Renal pelvis (tissue), 12 donors: ENCODE measurements at places on chromosomes 3 and 15.

- no peak for DNase-seq
These were observed 45.9 kb downstream of the FSTL1 start for GRCh38 chr3:120404876-120405275.

- no peak for DNase-seq
These were observed 505.9 kb downstream of the ZIC1 start for GRCh38 chr3:147915057-147915456.

GRCh38 chr3:32842987-32843386, 25.2 kb downstream of the TRIM71 start:
- no peak for DNase-seq

GRCh38 chr3:50008931-50009330, 69.0 kb downstream of the RBM6 start:
- no peak for DNase-seq

DNA sequence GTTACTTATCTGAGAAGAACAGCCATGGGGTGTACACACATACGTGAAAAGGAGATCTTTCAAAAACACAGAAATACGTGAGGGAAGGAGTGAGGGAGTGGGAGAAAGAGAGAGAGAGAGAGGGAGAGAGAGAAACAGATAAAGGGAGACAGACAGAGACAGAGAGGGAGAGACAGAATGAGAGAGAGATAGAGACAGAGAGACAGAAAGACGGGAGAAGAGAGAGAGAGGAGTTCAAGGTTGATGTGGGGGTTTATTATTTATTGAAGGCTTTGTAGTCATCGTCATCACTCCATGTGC, 64.0 kb downstream of the CHST2 start:
- DNase-seq, result no peak

DNA sequence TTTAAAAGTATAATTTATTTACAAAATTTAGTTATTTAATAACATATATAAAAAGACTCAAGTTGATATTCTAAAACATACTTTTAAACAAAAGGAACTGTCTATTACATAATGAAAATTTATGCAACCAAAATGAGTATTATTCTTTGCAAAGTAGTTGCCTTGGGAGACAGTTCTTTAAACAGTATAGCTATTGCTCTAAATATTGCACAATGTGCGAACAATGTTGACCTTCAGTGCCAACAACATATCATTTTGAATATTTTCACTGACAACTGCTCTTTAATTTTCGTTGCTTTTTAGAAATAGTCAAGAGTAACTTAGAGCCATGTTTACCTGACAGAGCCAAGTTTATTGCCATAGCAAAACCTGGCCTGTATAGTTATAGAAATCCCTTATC, 124.9 kb downstream of the ZBTB20 start:
- no peak for DNase-seq

DNA sequence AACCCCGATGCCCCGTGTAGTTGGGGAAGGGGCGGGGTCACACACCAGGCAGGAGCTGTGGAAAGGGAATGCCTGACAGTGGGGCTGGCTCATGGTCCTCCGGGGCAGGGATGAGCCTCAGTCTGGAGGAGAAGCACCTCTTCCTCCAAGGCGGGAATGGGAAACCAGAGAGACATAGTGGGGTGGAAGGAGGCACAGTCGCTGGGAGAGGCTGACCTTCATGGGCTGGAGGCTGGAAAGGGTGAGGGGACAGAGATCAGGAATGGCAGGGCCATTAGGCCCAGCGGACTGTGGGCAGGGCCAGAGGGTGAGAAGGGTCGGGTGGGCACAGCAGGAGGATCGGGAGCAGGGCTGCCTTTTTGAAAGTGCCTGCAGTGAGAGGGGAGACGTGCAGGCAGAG, 65.8 kb upstream of the LINGO1 start:
- DNase-seq, result no peak

- no peak for DNase-seq
These were observed 601.2 kb downstream of the PYDC2 start for GRCh38 chr3:192062186-192062585.

- DNase-seq, result no peak
These were observed 23.6 kb downstream of the VGLL4 start for GRCh38 chr3:11619946-11620652.

DNA sequence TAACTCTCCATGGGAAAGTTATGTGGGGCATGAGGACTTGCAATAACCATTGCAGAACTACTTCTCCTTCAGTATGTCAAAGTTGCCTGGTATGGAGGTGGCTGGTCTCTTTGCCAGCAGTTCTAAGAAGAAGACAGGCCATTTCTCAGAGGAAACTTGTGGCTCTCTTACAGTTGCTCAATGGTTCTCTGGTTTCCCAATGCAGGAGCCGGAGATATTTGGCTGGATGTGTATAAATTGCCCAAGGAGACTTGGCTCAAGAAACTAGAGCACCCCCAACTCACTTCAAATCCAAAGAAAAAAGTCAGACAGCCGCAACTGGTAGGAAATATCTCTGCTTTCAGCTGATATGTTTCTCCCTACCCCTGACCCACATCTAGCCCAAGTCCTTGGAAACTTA, 24.2 kb downstream of the WDR93 start:
- DNase-seq, result no peak

DNA sequence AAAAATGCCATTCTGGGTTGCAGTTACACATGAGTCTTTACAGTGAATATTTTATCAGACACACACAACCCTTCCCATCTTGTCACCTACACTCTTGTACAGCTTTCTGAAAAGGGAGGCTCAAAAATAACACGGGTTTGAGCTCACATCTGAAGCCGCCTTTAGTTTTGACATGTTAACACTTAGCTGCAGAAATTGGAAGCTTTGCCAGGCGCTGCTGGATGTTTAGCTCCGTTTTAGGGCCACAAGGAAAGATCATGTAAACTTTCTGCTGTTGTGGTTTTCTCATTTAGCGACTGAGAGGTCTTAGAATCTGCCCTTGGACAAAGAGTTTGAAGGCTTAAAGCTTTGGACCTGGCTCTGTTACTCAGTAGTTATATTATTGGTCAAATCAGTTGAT, 120.1 kb downstream of the OXNAD1 start:
- no peak for DNase-seq

GRCh38 chr15:77497942-77498361, 77.3 kb downstream of the HMG20A start:
- DNase-seq, result no peak

DNA sequence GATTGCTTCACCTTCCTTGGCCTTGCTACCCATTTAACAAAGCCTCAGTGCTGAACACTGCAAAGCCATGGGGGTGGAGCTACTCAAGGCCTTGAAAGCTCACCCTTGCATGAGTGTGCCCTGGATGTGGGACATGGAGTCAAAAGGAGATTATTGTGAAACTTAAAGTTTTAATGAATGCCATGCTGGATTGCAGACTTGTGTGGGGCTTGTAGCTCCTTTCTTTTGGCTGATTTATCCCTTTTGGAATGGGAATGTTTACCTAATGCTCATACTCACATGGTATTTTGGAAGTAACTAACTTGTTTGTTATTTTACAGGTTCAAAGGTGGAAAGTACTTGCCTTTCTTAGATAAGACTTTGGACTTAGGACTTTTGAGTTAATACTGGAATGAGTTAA, 538.5 kb upstream of the NECTIN3 start:
- no peak for DNase-seq

DNA sequence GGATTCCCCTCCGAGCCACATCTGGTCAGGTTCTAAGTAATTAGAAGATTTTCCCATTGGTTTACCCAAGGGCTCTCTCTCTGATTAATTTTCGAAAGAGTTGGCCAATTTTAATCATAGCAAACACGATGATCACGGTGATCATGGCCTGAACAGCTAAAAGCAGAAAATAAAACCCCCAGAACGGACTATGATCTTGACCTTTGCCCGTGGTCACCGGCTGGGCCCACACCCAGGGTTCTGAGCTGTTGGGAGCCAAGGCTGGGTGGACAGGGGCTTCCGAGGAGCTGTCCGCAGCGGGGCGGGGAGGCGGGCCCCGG, 2.6 kb downstream of the GP5 start:
- DNase-seq, result no peak
